ENCODE measurements at places on chromosomes 7 and 10.

GRCh38 chr10:7085913-7086589, 324.8 kb downstream of the SFMBT2 start:
- DNase-seq = no peak

DNA sequence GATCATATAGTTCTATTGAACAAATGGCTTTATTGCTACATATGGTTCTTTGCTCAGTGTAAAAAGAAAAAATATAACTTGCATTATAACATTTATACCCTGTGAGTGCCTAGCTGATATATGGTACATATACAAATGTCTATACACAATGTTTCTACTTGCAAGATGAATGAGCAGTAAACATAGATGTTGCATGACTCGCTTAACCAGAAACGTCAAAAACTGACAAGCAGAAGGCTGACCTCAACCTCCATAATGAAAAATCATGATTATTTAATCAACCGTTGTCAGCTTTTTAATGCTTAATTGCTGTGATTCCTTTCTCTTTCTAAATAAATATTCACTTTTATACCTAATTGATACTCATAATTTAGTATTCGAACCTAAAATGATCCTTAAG, 183.3 kb downstream of the PTN start:
- no peak for DNase-seq

- peak; percentile 98 for DNase-seq
Observed at GRCh38 chr10:2111965-2112364, 374.6 kb upstream of the ADARB2 start.

DNA sequence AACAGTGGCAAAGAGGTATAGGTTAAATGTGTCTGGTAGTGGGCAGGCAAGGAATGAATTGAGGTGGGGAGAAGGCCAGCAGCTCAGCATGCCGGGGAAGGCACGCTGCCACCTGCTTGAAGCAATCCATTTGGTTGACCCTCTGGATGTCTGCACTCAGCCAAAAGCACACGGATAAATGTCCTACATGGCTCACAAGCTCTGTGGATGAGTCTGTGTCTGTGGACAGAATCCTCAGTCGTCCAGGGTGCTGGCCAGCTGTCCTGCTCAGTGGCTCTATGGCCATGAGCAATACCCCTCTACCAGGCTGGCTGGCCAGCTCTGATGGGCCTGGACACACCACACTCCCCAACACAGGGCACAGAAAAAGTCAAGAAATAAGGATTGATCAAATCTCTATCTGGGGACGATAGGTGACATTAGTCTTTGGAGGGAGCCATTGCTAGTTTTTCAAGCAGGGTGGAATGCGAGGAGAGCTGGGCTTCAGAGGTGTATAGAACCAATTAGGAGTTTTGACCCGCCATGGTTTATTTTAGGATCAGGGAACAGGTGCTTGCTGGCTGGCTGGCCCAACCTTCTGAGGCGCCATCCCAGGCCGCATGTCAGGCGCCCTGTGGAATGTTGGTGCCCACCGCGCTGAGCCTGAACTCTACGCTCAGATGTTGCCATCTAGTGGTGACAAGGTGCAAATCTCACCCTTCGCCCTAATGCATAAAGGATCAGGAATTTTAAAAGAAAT, 493.4 kb downstream of the TNS3 start:
- peak; percentile 79 for DNase-seq

- no peak for DNase-seq
Observed at GRCh38 chr10:119818889-119819270, 53.8 kb downstream of the MCMBP start.

DNA sequence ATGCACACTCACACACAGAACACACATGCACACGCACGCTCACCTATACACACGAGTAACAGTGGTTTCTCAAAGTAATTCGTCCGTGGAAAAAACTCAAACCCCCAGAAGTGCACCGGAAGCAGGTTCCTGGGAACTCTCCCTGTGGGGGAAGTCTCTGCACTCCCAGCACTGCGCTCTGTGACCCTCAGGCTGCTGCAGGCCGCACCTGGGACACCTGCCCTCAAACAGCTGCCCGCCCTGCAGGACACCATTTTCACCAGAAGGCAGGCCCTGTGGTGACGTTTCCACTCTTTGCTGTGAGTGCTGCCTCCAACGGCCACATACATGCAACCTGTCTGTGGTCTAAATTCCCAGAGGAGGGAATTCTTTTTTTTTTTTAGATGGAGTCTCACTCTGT, 21.3 kb downstream of the YKT6 start:
- no peak for DNase-seq

- DNase-seq = no peak
Observed at GRCh38 chr10:27745732-27746396, at the start of gene MKX. Gene MKX (minus strand): TSS chr10:27745819. CDS start chr10:27743415, 2,404 bp downstream.

- no peak for DNase-seq
Observed at GRCh38 chr7:138900035-138900828, 81.0 kb downstream of the KIAA1549 start.

DNA sequence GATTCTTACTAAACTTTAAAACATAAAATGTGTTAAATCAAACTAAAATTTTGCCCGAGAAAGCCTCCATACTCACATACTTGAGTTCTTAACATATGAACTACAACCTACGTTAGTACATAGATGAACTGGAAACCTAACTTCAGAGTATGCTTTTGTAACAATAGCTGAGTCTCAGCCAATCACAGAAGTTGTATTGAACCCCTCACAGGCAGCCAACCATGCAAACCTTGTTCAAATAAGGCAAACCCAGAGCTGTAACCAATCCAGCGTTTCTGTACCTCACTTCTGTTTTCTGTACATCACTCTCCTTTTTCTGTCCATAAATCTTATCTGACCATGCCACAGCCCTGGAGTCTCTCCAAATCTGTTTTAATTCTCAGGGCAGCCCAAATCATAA, 157.3 kb upstream of the COL1A2 start:
- no peak for DNase-seq

GRCh38 chr7:151060416-151061212, 1.2 kb downstream of the SLC4A2 start:
- peak; percentile 83 for DNase-seq

DNA sequence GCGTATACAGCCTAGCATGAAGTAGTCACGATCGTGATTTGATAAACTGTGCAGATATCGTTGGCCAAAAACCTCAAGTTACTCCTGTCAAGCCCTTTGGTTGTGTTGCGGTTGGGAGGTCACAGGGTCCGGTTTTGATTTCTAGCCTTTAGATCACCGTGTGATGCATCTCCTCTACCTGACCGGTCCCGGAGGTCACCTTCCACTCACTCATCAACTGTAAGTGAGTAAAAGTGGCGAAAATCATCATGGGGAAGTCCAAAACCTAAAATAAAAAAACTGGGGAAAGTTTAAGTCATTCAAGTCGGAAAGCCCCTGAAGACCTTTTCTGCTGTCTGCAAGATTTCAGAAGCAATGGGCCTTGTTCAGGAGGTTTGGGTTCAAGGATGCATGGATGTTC, 62.8 kb downstream of the ADARB2 start:
- DNase-seq = no peak

GRCh38 chr10:118802126-118802793, 47.5 kb upstream of the CACUL1 start:
- DNase-seq = no peak

DNA sequence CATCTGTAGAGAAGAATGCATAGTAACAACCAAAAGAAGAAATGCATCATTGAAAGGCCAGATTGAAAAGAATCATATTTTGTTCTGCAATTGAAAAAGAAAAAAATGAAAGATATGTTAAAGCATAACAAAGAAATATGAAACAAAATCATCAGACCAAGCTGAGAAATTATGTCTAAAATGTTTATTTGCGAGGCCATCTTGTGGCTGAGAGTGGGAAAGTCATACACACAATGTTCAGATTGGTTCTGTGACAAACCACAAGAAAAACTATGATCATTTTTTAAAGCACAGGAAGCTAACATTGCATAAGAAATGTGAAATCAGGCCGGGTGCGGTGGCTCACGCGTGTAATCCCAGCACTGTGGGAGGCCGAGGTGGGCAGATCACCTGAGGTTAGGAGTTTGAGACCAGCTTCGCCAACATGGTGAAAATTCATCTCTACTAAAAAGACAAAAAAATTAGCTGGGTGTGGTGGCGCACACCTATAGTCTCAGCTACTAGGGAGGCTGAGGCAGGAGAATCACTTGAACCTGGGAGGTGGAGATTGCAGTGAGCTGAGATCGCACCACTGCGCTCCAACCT, 36.6 kb downstream of the ABCB5 start:
- DNase-seq = peak; percentile 33

DNA sequence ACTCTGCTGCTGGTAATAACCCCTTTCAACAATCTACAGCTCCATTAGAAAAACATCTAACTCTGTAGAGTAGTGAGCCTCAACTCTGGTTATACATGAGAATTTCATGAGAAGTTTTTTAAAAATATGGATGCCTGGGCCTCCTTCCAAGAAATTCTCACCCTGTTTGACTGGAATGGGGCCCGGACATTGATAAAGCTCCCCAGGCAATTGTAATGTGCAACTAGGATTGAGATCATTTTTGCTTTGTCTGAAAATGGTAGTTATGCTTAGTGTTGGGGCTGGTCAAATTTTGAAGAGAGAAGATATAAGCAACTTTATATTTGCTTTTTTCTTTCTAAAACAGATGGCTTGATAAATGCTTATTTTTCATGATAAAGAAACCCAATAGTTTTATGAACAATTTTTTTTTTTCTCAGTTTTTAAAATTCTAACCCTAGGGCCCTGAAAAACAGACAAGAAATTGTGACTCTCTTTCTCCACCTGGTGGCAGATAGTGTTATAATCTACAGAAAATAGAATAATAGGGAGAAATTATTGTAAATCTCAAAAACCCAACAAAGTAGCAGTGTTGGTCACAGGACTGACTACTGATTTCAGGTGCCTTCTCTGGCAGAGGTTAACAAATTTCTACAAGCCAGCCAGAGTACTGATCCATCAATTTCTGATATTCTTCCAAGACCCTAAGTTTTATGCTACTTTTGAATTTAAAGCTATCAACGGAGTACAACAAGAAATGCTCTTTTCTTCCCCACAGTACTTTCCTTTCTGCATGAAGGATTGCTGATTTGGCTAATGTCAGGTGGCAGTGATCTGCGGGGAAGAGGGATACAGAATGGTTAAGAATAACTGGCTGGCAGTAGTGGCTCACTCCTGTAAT, 174.8 kb downstream of the DKK1 start:
- peak; percentile 58 for DNase-seq

DNA sequence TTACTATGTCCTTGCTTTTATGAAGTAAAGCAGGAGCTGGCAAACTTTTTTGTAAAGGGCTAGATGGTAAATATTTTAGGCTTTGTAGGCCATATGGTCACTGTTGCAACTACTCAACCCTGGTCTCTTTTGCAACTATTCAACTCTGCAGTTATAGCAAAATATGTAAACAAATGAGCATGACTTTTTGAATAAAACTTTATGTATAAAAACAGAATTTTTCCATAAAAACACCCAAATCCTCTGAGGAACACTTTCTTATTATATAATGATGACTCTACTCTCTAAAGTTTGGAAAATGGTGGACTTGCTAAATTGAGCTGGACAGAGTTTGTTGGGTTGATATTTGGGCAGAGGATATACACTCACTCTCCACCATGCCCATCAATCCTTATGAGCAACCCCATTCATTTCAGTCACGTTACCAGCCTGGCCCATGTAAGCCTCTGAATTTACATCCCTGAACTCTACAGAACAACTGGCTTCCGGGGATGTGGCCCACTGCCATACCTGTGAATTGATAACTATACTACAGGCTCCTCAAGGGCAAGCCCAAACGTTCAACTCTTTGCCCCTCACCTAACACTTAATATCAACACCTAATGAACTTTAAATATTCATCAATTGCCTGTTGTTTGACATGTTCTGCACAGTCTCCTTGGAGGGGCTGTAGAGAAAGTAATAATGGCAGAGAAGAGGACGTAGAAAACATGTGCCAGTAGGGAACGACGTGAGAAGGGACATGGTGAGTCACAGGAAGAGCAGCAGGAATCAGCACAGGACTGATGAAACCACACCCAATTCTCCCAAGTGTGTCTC, 37.6 kb downstream of the SGMS1 start:
- peak; percentile 48 for DNase-seq

DNA sequence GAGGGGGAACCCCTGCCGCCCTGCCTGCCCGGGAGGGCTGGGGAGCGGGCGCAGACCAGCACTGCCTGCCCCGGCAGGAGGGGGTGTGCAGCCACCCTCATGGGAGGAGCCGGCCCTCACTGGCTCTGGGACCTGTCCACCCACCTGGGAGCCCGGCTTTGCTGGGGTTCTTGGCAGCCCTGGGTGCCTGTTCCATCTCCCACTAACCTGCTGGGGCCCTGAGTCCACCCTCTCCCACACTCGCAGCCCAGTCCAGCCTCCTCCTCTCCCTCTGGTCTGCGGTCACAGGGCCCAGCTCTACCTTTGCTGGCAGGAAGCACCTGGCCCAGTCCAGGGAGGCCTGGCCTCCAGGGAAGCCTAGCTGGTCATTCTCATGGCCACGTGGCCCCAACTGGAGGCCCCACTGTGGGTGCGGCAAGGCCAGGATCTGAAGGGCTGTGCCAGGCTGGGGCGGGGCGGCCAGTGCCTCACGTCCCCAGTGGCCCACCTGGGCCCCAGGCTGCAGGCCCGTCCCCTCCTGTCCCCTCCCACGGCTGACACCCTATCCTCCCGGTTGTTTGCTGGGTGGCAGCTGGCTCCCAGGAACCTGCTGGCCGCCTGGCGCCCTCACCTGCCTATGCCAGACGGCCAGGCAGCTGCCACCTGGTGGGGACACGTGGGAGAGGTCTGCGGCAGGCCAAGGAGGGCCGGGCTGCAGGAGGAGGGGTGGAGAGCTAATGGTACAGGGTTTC, at the start of gene TMEM184A:
TSS of gene TMEM184A (minus strand) at position 393 of the 731 bp plus-strand sequence. CDS start 721 bp downstream, outside the sequence.
- DNase-seq = peak; percentile 86

GRCh38 chr7:70387217-70387616, 744.7 kb upstream of the GALNT17 start:
- no peak for DNase-seq

DNA sequence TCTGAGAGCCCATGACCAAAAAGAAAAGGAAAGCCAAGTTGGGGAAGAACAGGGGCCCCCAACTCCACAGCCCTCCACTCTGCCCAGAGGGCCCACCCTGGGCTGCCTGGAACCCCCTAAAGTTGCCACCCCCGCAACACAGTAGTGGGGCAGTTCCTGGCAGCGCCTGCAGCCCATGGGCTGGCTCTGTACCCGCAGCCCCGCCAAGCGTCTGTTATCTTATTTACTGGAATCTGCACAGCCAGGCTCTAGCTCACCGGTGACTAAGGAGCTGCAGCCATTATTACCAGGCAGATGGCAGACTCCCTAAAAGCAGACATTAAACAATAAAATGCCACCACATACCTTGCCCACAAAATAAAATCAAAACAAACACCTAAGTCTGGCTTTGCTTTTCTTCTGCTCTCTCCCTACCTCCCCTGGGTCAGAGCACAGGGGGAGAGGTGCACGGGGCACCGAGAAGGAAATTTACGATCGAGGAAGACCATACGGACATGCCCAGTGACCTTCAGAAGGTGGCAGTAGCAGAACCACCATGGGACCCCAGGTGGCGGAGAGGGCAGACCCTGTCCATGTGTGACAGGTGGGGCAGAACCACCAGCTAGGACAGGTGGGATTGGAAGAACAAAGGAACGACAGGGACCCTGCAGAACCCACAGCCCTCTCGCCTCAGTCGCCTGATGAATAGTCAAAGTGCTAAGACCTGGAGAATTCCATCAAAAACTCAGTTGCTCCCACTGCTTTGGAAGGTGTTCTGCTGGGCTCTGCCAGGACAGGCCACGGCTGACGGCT, 66.3 kb downstream of the PRKAG2 start:
- DNase-seq = no peak

- DNase-seq = no peak
Observed at GRCh38 chr7:35754741-35755140, 46.1 kb upstream of the SEPTIN7 start.

Data from ACHN (cell line).